ENCODE measurements at places on chromosomes 6 and 20. TPM values are rescaled to one million over a fixed set of nuclear protein-coding genes. Genes with fewer than 3 reads are reported as not detected.

Gene PEX3
- 14.0 TPM for total RNA-seq

Gene IL17A
- total RNA-seq = not detected

Gene HSPA1L
- 0.62 TPM for total RNA-seq

Gene FAM83B
- total RNA-seq = not detected

Gene SEL1L2
- not detected for total RNA-seq

Gene KIAA0408
- 4.6 TPM for total RNA-seq

Gene LRFN2
- total RNA-seq = not detected

Gene SCUBE3
- total RNA-seq = 2.9 TPM

Gene B3GAT2
- total RNA-seq = not detected

Gene HLA-DPA1
- 2.8 TPM for total RNA-seq

Gene VAPB
- total RNA-seq = 13.1 TPM

Measured in cardiac ventricle fibroblast (primary cell).